ENCODE measurements at places on chromosomes 7 and 10.

DNA sequence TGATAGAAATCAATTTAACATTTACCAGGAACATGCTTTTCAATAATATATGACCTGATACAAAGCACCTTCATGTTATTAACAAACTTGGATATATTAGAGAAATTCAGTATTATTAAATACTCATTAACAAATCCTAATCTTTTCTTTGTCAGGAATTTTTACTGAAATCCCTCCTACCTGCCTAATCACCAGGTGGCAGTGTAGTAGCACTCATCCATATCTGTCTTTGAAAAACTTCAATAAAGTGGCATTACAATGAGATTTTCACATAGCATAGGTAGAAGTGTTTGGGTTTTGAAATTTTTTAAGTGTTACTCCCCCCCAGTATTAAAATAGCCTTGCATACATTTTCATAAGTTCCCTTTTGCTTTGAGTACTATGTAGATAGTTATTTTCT is 1246.6 kb upstream of the LRRN3 start:
- no peak for DNase-seq

GRCh38 chr7:100686201-100686821 is 7.7 kb downstream of the GIGYF1 start:
- DNase-seq: no peak

GRCh38 chr7:127888411-127888810 is 142.8 kb downstream of the LRRC4 start:
- no peak for DNase-seq

- no peak for DNase-seq
These were observed 14.8 kb upstream of the CHST12 start for GRCh38 chr7:2388637-2388954.

DNA sequence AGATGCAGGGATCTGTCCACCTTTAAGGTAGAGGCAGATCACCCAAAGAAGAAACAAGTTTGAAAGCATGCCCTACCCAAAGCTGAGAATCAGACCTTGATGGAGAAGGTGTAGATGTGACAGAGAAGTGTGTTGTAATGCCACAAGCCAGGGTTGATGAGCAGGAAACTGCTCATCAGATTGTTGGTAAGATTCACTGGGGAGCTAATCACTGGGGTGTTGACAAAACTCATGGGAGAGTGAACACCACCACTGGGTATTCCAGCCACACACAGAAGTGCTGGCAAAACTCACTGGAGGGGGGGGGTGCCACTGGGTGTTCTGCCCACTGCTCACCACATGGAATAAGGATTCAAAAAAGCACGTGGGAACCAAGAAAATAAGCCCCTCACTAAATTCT is 95.2 kb downstream of the IQUB start:
- DNase-seq: no peak

GRCh38 chr10:50304660-50305059 is 53.3 kb upstream of the ASAH2 start:
- DNase-seq: no peak

DNA sequence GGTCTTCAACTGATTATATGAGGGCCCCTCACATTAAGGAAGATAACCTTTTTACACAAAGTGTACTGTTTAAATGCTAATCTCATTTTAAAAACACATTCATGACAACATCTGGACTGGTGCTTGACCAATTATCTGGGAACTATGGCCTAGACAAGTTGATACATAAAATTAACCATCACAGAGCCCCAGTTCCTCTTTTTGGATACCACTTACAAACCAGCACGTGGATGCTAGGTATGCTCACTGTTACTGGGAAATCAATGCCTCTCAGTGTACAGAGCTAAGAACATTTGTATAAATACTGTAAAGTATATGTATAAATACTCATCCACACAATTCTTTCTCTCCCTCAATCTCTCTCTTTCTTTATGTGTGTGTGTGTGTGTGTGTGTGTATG is 1217.8 kb upstream of the LRRTM3 start:
- no peak for DNase-seq

GRCh38 chr7:42315631-42316030 is 78.6 kb upstream of the GLI3 start:
- DNase-seq: no peak

DNA sequence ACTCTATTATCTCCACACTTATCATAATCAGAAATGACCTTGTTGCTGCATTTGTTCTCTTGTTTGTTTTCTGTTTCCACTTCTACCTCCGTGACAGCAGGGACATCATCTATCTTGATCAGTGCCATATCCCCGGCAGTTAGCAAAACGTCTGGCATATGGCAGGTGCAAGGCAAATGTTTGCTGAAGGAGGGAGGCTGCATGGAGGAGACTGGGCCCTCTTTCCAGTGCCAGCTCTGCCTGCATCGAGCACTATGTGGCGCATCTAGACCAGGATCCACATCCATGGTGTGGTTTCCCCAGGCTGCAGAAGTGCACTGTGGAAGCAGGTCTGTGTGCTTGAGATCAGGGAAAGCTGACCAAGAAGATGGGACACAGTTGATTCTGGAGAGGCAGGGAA is 181.2 kb downstream of the KCNMA1 start:
- no peak for DNase-seq

DNA sequence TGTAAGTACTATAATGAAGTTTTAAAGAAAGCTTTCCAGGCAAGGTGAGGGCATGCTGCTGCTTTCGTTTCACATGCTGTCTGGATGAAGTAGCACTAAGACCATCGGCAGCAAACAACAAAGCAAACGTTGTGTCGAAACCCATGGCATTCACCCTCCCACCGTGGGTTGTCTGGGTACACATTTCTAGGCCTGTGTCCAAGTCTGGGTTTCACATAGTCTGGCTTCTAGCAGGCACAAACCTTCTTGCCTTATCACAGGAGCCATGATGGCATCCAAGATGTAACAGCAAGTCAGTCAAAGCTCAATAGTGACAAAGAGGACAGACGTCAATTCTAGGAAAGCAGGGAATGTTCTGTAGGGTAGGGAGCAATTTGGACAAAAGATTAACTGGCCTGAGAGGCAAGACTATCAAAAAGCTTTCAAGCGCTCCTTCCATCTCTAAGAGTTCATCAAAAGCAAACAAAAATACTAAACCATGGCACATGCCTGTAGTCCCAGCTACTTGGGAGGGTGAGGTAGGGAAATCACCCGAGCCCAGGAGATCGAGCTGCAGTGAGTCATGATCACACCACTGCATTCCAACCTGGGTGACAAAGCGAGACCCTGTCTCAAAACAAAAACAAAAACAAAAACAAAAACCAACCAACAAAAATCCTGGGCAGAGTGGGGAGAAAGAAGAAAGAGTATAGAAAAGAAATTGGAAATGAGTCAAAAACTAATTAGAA is 42.7 kb downstream of the PAXIP1 start:
- no peak for DNase-seq

GRCh38 chr10:44339218-44339617 is 45.7 kb downstream of the CXCL12 start:
- DNase-seq: peak; percentile 38

DNA sequence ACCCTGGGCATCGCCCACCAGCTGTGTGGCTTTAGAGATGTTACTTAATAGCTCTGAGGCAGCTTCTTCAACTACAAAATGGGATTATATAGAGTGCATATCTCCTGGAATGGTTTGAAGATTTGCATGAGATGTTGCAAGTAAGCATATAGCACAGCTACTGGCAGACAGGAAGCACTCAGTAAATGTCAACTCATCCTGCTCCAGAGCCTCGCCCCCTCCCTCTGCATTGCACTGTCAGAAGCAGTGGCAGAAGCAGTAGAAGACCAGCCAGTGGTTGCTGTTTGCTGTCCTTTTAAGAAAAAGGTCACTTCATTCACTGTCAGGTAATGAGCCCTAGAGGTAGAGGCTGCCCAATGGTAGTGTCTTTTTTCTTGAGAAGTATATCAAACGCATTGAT is 180.0 kb upstream of the GHITM start:
- no peak for DNase-seq

DNA sequence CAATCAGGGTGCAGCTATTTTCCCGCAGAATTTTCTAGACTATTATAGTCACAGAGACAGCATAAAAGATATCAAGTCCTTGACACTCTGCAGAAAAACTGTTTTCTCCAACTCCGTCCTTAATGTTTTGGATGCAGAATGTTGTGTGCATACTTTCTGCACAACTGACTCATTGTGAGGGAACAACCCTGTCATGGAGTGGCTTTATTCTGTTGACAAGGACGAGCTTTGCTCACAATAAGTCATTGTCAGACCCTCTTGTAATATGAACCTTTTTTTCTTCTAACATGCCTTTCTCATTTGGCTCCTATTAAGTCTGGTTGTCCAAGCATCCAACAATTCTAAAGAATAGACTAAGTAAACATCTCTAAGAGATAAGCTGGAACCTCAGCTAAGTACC is 17.3 kb downstream of the ABCB4 start:
- no peak for DNase-seq

GRCh38 chr7:128459394-128459878 is 3.8 kb downstream of the HILPDA start:
- no peak for DNase-seq
